ENCODE measurements at places on chromosomes 7 and 10.

DNA sequence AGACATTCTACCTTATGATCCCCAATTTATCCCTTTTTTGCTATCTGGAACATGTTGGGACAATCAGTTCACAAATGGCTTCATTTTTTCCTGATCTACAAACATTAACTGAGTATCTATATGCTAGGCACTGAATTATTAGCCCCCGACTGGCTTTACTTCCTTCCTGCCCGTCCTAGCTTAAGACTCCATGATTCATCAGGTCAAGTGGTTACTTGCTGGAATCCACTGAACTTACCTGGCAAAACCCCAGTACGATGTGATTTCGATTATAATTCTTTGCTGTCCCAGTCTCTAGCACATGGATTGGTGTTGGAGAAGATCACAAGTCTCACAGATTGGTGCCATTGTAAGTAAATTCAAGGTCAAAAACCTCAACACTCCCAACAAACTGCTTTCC, 77.1 kb downstream of the ORC5 start:
- no peak for DNase-seq

DNA sequence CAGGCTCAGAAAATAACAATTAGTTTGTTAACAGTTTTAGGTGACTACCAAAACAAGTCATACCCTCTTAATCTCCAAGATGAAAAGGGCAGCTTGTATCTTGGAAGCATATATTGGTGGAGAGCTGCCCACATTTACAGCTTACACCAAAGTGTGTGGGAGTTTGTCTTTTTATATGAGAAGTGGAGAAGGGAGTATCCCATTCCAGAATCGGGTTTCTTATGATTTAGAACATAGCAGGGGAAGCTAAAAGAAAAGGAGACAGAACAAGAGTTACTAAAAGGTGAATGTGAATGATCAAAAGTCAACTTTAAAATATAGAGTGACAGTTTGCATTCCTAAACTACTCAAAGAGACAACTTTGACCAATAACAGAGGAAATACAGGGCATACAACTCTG, 338.6 kb upstream of the VWC2 start:
- DNase-seq: no peak

DNA sequence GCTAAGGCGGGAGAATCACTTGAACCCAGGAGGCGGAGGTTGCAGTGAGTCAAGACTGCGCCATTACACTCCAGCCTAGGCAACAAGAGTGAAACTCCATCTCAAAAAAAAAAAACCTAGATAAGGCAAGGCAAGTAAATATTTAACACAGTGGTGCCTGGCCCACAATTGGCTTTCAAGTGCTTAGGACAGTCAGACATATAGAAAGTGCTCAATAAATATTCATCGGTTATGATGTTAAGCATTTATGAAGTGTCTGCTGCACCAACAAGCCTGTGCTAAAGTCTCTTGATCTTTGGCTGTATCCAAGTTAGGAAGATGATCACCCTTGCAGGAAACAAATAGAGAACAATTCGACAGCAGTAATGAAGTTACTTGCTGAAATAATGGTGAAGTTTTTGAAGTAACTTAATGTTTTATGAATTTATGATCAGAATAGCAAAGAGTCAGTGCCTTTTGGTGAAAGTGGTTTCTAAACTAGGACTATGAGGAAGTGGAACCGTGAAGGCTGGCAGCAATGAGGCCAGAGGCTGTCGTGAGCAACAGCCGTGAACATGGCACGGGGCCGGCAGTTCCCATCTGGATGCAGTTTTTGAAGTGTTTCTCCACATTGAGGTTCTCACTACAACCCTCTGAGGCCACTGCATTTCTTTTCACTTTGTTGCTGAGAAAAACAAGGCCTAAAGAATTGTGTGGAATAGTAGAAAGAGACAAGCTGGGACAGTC, 48.1 kb upstream of the GATA3 start:
- no peak for DNase-seq

- peak; percentile 48 for DNase-seq
Measured at GRCh38 chr10:133379801-133380666, 972 bp downstream of the PAOX start.

GRCh38 chr10:72561745-72562166, 64.1 kb downstream of the MICU1 start:
- no peak for DNase-seq
